NCI-H1930 (cell line): ENCODE measurements at places on chromosomes 11 and 22.

DNA sequence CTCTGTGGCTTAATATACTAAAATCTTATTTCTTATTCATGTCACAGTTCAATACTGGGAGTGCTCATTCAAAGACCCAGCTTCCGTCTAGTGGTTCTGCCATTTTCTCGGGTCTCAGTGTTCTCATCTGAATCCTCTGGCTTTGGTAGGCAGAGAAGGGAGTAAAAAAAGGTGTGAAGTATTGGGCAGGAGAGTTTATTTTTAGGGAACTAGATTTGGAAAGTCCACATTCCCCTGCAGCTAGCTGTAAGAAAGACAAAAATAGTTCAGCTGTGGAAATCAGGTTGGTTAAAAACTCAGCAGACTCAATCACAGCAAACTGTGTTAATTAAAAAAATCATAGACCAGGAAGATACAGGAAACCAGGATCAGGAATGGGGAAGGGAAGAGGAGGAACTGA lies 4.1 kb upstream of the LYVE1 start:
- no peak for DNase-seq

DNA sequence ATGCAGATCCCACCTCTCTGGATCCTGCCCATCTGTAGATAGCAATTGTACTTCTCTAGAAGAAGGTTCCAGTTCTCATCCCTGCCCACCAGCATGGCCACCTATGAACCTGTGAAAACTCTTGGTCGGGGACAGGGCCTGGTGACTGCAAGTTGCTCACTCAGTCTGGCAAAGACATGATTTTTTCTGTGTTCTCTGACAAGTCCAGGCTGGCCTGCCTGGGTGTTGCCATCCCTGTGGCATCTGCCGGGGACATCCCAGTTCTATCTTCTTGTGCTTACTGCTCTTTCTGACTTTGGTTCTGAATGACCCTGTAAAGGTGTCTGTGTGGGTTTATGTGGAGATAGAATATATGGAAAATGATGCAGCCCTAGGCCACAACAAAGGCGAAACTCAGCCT lies 545.8 kb downstream of the INSC start:
- DNase-seq: no peak

DNA sequence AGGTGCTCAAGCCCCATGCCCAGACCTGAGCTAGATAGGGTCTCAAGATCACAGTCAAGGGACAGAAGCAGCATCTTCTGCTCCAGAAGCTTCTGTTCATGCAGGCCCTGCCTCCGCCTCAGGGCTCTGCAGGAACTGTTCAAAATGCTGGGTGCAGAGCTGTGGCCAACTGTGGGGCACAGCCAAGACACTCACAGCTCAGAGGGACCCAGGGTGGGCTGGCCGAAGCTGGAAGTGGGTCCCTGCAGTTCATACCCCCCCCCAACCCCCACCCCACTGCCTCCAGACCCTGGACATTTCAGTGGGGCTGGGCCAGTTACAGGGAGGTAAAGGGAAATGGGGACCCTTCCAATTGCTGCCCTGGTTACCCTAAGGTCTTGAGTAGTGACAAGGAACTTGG lies 129.0 kb downstream of the CRYBB2 start:
- no peak for DNase-seq

DNA sequence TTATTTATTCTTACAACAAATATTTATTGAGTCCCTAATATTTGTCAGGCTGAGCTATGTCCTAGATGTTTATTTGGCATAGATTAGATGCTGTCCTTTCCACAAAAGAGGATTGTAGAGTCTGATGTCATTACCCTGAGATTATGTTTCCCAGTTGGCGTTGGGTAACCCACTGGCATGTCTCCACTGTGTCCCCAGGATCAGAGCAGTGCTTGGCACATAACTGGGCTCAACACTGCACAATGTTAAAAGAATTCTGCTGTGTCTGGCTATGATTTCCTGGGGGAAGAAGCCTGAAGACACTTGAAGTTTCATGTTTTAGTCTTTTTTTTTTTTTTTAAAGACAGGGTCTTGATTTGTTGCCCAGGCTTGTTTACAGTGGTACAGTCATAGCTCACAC lies 4.0 kb downstream of the RCN1 start:
- DNase-seq: no peak

DNA sequence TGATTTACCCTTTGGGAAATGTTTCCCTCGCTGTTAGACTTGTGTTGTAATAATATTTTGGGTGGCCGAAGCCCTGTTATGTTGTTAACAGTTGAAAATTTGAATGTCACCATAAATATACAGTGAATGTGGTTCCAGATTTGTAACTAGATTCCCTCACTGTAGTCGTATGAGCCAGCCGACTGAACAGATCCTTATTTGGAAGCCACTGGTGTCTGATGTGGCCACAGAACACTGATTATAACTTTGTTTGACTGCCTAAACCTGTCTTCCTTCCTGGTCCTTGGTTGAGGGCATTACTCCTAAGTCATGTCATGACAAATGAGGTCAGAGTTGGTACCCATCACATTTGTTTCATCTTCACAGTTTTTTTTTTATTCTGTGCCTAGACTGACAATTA lies 45.4 kb downstream of the YAP1 start:
- no peak for DNase-seq

- no peak for DNase-seq
Observed at GRCh38 chr11:19156892-19157291, 39.9 kb downstream of the ZDHHC13 start.

GRCh38 chr11:119993722-119994121 lies 144.2 kb downstream of the TRIM29 start:
- DNase-seq: no peak

DNA sequence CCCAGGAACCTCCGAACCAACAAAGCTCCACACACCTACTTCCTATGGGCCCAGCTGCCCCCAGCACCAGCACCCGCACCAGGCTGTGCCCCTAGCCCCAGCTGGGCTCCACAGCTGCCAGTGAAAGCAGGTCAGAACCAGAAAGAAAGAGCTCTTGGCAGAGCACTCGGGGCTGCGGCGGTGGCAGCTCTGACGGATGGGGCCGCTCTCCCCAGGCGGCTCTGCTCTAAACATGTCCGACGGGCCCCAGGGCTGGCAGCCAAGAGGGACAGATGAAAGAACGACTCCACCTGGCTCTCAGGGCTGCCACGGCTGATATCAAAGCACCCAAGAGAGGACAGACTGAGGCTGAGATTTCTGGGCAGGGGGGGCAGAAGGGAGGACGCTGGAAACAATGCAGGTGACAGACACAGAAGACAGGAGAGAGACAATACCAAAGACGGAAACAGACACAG lies 25.7 kb downstream of the LRFN4 start:
- DNase-seq: no peak

- no peak for DNase-seq
Observed at GRCh38 chr11:18769802-18770456, 21.7 kb downstream of the PTPN5 start.

DNA sequence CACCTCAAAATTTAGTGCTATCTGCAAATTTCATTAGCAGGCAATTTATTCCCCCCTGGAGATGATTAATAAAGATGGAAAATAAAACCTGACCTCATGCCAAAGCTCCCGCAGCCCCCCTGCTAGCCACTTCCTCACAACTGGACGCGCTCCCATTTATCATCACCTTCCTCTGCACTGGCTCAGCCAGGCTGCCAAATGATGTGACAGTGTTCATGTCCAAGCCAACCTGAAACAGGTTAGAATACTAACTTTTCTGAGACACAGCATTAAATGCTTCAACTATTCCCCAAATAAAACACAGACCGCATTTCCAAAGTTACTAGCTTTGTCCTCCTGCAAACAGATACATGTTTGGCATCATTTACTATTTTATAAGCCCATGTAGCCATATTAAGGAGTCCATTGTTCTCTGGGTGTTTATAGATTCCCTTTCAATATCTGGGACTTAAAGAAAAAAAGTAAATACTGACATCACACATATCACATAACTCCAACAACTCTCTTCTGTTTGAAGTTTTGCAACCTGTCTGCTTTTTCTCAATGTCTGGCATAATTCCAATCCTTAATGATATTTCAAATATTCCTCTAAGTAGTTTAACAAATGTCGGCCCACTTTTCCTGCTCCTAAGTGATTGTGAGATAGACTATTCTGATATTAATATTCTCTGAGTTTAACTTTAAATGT lies 829.7 kb upstream of the FAT3 start:
- no peak for DNase-seq

DNA sequence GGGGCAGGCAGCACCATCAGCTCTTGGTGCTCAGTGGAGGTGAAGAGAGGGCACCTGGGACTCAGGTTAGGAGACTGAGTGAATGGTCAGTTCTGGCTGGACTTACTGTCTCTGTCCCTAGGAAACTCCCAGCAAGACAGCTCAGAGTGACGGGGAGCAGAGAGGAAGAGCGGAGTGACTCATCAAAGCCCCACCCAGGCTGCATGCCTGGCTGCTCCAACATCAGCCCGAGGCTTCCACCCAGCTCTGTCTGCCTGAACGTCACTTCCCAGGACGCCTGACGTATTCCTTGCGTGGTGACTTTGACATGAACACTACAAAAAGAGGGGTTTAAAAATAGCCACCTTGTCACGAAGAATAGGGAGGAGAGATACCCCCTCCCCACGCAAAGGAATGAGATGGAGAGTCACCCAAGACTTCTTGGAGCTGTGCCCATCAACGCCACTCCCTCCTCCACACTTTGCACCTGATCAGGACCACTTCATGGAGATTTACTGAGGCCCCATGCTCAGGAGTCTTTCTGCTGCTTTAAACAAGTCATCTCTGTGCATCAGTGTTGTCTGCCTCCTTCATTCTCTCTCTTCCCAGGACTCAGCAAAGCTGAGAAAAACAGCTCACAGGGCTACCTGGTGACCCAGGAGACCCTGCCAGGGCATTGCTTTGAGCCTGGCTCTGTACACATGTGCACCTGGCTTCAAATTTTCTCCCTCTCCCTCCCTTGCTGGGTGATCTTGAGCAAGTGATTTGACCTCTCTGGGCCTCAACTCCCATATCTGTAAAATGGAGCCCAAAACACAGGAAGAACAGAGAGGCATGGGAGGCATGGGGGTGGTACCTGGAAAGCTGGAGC lies 83.1 kb downstream of the MN1 start:
- DNase-seq: no peak

DNA sequence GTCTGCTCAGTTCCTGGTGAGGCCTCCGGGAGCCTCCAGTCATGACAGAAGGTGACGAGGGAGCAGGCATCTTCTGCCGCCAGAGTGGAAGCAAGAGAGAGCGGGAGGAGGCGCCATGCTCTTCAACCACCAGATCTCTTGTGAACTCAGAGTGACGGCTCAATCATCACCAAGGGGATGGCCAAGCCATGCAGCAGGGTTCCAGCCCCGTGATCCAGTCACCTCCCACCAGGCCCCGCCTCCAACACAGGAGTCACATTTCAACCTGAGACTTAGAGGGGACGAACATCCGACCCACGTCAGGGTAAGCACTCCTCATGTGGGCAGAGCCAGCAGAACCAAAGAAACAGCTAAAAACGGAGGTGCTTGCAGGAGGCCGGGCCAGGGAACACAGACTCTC lies 1470.5 kb downstream of the BRD1 start:
- DNase-seq: no peak

- DNase-seq: no peak
Observed at GRCh38 chr22:26546282-26546681, 34.0 kb upstream of the TFIP11 start.

- DNase-seq: no peak
Observed at GRCh38 chr22:31442768-31443489, 43.5 kb downstream of the DRG1 start.

- DNase-seq: no peak
Observed at GRCh38 chr22:23604939-23605712, 25.0 kb upstream of the IGLL1 start.

- DNase-seq: no peak
Observed at GRCh38 chr11:8784954-8785353, 102.4 kb downstream of the RPL27A start.

DNA sequence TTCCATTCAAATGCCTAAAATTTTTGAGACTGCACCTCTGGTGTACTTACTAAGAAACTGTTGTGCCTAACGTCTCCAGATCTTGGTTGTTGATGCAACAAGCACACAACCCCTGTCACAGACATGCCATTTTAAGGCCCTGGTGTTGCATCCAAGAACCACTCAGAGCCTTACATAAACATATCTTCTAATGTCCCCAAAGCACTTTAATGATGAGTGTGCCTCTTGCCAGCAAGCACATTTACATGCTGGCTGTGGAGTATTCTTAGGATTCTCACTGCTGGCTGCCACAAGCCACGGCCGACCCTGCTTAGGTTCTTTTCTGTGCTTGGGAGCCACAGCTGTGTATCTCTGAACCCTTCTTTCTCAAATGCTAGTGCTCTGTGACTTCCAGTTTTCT lies 201.4 kb downstream of the ADAMTS15 start:
- no peak for DNase-seq

DNA sequence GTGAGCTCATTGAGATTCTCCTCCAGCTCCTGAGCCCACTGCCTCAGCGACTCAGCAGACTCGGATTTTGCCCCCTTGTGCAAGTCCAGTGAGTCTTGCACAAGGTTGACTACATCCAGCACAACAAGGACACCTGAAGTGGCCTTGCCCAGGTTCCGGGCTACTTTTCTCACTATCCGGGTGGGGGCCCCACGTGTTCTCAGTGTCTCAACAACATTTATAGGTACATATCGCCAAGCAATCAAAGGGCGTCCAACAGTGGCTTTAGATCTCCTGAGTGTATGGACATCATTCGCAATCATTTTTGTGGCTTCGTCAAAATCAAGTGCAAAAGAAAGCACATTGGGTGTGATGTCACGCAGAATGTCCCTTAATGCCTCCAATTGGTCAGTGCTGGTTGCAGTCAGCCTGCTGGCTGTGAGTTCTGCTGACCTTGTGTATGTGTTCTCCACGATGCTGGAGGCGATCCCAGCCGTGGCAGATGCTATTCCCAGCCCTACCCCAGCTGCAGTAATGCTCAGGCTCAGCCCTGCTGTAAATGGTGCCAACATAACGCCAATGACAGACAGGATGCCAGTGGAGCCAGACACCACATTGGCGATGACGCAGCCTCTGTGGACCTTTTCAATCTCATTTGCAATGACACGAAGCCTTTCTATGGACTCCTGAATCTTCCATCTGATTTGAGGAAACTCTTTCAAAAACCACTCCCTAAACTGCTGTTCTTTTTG lies 10.3 kb downstream of the APOL4 start:
- no peak for DNase-seq

DNA sequence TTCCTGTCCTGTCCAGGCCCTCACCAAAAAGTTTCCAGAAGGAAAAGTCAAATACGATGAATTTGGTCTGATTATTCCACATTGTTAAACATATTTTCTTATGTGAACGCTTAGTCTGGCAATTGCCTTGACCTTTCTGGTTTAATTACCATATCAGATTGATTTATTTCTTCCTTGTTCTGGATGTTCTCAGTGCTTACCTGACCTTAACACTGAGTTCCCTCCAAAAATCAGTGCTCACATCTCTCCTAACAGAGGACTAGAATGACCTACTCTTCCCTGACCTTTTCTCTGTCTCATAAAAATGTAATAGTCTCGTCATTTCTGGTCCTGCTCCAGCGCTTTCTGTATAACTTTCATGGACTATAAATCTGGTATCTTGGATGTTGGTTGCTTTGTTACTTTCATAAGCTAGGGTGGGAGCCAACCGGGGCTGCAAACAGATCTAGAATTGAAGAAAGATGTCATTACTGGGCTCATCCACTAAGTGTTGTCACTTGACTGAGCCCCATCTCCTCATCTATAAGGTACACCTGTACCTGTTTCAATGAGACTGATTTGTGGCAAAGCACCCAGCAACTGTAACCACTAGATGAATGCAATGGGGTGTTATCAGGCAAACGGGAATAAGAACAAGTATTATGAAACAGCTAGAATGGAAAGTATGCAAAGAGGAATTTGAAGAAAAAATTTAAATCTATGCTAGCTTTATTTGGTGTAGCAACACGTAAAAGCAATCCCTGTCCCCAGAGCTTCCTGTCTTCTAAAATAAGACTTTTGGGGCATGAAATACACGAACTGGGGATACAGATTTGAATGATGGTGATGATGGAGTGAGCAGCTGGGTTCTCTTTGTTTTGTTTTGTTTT lies 2.4 kb downstream of the FADS2 start:
- DNase-seq: no peak
